ENCODE measurements at places on chromosomes 11 and 22.

GRCh38 chr11:12180257-12181205 is 70.1 kb downstream of the MICAL2 start:
- DNase-seq = no peak

DNA sequence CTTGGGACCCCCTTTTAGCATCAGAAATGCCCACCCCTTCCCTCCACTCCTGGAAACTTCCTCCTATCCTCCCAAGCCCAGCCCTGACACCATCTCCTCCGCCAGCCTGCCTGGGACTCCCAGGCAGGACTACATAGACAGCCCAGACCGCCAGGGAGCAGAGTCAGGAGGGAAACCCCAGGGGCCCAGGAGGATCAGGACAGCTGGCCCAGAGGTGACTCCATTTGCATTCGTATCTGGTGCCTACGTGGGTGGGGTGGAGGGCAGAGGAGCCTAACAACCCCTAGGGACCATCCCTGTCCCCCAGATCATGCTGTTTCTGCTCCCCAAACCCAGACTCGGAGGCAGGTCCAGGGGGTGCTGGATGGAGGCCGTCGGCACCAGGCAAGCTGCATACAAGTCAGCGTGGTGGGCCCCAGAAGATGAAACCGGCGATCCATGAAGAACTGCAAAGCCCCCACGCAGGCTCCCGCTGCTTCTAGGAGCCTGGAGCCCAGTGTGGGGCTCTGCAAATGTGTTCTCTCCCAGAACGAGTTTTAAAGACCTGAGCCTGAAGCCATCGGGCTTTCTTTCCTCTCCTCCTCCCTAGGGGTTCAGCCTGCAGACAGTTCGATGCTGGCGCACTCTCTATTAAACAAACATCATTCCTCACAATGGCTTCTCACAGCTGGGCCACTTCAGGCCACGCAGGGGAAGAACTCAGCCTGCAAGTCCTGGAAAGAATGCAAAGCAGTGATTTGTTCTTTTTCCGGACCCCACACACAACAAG is 1506.8 kb downstream of the BRD1 start:
- DNase-seq = no peak

DNA sequence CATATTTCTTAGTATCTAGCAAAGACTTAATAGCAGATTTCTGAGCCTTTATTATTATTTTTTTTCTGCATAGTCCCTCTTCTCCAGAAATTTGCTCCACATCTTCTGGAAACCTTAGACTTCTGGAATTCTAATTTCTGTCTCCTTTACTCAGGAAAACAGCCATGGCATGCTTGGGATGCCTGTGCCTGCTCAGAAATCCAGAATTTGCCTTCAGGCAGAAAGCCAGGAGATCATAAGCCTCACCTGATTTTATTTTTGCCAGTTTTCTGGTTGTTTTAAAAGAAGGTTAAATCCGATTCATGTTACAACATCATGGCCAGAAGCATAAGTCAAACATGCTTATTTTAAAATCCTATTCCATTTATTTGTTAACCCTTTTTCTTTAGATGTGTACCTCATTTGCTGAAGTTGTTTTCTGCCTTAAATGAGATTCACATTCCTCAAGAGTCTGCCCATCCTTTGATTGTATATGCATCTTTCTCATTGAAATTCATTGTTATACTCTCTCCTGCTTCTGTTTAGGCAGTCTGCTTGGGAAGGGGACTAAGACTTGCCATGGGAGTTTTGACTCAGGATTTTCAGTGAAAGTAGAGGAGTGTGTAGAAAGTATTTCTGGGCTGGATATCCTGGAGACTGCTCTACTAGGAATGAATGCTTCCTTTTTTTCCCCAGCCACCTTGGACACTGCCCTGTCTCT is 37.1 kb downstream of the SIK2 start:
- DNase-seq = no peak

DNA sequence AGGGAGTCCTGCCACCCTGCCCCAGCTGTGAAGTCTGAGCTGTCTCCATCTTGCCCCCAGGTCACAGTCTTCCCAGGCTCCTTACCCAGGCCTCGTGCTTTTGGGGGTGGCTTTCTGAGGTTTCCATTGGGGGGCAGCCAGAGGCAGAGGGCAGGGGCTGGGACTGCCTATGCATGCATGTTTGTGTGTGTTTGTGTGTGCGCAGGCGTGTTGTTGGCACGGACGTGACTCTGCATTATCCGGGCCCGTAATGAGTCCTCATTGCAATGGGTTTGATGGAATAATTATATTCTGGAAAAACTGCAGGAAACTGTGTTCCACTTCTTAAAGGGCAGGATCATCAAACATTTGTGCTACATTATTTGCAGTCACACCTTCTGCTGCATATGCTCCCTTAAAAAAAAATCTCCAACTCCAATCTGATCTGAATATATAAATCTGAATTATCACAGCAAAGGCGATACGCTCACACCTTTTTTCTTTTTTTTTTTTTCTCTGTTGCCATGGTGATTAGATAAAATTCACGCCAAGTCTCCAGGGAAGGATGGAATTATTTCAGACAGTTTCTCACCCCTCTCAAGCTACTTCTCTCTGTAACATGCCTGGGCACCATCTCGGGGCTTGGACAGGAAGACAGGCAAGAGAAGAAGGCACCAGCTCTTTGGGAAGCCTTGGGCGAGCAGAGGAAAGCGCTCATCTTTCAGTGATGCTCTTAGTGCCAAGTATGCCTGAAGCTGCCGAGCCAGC is 45.9 kb downstream of the DSCAML1 start:
- DNase-seq = no peak

GRCh38 chr11:16897470-16898061 is 116.6 kb downstream of the PLEKHA7 start:
- no peak for DNase-seq

GRCh38 chr11:57885298-57886050 is 123.9 kb downstream of the CTNND1 start:
- no peak for DNase-seq

DNA sequence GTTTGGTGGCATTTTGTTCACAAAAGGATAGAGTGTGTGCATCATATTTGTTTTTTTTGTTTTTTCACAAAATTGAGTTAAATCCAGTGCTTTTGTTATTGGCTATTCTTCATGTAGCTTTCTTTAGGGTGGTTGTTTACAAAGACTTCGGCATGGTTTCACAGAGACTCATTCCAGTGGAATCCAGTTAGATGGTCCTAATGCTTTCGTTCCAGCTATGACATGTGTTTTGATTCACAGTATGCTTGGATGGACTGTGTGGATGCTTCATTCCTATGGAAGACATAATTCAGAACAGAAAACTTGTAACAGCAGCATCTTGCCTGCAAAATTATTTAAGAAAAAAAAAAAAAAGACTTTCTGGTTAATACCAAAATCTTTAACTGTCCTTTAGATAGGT is 97.9 kb downstream of the PDHX start:
- DNase-seq = no peak

DNA sequence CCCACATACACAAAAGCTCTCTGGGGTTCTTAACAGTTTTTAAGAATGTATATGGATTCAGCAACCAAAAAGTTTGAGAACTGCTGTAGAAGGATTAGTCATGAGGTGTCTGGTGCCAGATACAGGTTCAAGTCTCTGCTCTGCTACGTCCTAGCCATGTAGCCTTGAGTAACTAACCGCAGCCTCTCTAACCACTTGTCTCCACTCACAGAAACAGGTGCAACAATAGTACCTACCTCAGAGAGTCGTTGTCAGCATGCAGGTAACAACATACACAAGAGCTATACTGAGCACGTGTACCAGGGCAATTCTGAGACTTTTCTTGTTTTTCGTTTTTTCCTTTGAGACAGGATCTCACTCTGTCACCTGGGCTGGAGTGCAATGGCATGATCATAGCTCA is 26.9 kb downstream of the CBX7 start:
- no peak for DNase-seq

- no peak for DNase-seq
Measured at GRCh38 chr22:23778577-23778900, 5.9 kb downstream of the MMP11 start.

GRCh38 chr11:69364921-69365320 is 71.0 kb downstream of the MYEOV start:
- no peak for DNase-seq

GRCh38 chr22:45268167-45268957 is 16.4 kb upstream of the UPK3A start:
- DNase-seq = no peak

DNA sequence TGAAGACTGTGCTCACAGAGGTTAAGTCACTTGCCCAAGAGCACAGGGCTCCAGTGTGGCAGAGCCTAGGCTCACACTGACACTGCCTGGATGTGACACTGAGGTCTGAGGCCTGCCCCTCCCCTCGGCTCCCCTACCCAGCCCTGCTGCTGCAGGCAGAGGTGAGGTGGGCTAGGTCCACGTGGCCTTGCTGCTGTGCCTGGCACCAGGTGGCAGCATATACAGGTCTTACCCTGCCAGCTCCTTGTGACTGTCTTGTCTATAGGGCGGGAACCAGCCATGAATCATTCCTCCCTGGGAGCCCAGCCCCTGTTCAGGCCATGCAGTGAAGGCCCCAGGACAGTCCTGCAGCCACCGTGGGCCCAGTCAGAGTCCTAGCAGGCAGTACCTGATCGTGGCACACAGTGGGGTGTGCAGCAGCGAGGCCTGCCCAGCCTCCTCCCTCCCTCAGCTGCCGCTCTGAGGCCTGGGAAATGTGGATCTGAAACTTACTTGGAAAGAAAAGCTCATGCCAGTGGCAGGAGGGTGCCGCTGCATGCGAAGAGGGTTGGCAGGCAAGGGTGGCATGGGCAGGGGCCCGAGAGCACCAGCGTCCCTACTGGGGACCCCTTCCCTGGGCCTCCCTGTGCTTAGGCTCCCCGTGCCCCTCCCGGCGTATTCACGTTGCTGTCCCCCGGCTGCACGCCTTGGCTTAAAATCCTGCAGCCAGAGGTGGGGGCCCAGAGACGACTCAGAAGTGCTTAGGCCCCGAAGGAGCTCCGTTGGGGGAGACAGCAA is 1.2 kb upstream of the CERK start:
- no peak for DNase-seq

DNA sequence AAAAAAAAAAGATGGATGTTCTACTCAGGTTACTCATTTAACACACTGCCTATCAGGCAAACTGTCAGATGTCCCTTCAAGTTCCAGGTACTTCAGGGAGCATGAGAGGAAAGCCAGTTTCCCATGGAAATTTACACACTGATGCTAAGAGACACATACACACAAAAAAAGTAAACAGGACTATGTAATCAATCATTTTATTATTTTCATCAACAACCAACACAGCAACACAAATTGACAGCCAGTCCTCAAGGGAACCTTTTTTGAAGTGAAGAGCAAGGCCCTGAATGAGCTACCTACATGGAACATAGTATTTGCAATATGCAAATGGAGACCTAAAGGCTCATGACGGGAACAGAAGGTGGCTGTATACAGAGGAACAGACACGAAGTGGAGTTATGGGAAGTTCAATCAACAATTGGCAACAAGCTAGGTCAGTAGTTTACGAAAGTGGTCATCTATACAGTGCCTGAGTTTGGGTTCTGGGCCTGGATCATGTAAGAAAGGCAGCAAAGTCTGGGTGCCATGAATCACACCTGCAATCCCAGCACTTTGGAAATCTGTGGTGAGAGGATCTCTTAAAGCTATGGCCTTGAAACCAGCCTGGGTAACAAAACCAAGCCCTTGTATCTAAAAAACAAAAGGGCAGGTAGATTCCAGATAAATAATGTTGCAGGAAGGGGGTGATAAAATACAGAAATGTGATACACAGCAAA is 12.6 kb upstream of the WDR74 start:
- no peak for DNase-seq

- DNase-seq = no peak
Measured at GRCh38 chr11:96237766-96238266, 105.2 kb downstream of the MAML2 start.

- DNase-seq = no peak
Measured at GRCh38 chr11:8260202-8260966, 3.3 kb downstream of the LMO1 start.

DNA sequence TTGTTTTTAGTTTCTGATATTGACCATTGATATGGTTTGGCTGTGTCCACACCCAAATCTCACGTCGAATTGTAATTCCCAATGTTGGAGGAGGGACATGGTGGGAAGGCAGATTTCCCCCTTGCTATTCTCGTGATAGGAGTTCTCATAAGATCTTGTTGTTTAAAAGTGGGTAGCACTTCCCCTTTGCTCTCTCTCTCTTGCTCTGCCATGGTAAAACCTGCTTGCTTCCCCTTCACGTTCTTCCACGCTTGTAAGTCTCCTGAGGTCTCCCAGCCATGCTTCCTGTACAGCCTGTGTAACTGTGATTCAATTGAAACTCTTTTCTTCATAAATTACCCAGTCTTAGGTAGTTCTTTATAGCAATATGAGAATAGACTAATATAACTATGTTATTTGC is 203.6 kb upstream of the CHORDC1 start:
- no peak for DNase-seq

DNA sequence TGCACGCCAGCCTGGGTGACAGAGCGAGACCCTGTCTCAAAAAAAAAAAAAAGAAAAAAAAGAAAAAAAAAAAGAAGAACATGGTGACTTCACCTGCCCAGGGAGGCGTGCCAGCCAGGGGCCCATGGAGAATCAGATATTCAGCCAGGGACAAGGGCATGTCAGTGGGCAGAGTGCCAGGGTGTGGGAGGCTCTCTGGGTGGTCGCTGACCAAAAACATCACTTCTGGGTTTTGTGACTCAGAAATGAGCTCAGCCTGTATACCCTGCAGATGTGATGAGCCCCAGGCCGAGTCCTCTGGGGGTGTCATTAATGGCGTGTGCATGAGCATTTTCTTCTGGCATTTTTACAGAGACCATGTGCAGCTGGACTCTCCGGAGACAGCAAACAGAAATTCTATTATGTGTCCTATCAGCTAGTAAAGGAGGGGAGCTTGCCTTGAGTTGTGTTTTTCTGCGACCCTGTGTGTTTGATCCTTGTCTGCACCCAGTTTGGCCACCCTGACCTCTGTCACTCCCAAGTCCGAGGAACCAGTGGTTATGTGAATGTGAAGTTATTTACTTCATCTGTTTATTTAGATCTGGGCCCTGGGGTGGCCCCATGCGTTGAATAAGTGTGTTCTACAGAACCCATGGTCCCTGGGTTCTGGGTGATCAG is 53.6 kb downstream of the BCR start:
- no peak for DNase-seq

GRCh38 chr11:102421261-102421660 is 31.3 kb downstream of the TMEM123 start:
- no peak for DNase-seq

DNA sequence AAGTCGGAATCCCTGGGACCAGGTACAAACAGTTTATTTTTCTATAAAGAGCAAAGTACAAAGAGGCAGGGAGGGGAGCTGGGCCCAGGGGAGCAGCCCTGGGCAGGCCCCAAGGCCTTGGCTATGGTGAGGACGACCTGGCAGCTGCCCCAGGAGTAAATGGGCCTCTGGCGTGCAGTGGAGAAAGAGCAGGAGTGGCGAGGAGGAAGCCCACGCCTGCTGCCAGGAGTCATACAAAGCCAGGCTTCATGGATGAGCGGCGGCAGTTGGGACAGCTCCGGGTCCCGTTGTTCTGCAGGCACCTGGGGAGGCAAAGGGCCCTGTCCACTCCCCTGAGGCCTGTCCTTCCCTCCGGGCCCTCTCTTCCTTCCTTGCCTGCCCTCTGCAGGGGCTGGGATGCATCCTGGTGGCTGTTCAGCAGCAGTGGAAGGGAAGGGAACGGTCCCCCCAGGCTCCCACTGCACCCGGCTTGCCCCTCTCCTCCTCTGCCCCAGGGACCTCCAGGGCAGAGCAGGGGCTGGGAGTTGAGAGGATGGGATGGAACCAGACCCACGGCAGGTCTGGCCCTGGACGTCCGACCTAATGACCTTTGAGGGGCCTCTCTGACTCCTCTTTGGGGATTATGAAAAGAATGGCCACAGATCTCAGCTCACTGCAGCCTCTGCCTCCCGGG is 11.1 kb downstream of the RAPSN start:
- no peak for DNase-seq

GRCh38 chr22:48957311-48957986 is 870.2 kb downstream of the BRD1 start:
- no peak for DNase-seq
